AML-193 (cell line): ENCODE measurements at places on chromosomes 2 and 18.

DNA sequence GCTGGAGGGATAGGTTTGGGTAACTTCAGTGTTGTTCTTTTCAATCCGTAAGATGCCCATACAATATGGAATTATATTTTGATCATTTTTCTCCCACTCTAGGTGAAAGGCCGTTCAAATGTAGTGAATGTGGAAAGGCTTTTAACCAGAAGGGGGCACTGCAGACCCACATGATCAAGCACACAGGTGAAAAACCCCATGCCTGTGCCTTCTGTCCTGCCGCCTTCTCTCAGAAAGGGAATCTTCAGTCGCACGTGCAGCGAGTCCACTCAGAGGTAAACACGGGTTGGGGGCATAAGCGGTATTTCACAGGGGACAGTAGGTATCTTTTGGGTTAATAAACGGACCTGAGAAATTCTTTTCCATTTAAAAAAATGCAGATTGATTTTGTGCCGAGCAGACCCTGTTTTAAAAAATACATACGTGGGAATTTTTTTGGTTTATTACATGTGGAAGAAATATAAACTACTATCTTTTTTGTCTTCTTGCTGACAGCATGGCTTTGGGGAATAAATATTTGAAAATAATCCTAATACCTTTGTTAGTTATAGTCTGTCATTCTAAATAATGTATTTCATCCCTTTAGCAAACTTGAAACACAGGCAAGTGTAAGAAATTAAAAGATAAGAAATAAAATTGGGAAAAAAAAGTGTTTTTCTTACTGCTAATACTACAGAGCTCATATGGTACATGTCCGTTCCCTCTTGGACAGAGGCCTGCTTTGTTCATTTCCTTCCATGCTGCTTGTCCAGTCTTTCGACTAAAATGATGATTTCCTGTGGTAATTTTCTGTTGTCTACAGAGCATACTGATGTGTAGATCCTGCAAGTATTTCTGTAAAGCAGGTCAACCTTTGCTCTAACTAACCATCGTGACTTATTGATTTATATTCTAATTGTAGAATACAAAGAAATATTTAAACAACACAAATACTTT is 53.3 kb downstream of the ZNF236 start:
- DNase-seq: peak; percentile 32

DNA sequence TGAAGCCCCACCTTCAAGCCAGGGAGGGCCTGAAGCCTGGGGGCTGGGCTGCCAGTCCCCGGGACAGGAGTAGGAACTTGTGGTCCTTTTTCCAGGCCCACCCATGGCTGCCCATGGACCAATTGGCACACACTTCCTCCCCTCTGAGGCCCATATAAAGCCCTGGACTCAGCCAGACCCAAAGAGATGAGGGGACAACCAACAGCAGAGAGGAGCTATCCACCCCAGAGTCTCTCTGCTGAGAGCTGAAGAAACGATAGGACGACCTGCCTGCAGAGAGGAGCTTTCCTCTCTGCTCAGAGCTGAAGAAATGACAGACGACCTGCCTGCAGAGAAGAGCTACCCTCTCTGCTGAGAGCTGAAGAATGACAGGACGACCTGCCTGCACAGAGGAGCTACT is 43.8 kb upstream of the PEX13 start:
- no peak for DNase-seq

DNA sequence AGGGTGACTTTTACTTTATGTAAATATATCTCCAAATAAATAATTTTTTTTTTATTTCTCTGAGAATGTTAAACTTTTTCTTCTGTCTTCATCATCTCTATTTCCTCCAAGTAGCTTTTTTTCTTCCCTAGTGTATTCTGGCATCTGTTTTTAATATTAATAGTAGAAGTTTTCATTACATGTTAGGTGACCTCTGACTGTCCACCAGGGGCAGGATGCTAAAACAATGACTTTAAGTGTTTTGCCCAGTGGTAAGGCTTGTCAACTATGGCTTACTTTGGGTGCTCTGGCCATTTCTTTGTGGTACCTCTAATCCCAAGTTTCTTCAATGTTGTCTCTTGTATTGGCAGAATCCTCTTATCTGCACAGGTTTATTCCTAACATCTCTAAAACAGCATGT is 127.1 kb downstream of the SRBD1 start:
- DNase-seq: peak; percentile 5

- DNase-seq: no peak
Observed at GRCh38 chr2:108634011-108634410, 85.3 kb upstream of the RANBP2 start.

DNA sequence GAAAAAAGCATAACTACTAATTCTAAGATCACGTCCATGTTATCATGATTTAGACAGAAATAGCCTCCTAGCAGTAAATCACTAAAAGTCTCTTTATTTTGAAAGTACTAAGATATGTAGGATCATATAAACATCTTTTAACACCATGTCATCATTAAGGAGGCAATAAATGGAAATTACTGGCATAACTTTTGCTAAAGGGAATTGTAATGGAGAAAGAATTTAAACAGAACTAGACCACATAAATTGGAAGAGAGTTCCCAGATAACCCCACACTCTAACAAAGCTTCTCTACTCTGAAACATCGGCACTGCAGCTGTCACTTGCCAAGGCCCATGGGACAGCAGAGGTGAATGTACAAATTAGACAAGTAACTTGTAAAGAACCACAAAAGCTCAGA is 29.5 kb downstream of the STK39 start:
- DNase-seq: no peak

- DNase-seq: no peak
Observed at GRCh38 chr2:153575171-153575853, 96.8 kb upstream of the RPRM start.

GRCh38 chr2:56185582-56186046 is 1.8 kb downstream of the CCDC85A start:
- no peak for DNase-seq

- no peak for DNase-seq
Observed at GRCh38 chr18:62788111-62788510, 72.8 kb downstream of the PHLPP1 start.

DNA sequence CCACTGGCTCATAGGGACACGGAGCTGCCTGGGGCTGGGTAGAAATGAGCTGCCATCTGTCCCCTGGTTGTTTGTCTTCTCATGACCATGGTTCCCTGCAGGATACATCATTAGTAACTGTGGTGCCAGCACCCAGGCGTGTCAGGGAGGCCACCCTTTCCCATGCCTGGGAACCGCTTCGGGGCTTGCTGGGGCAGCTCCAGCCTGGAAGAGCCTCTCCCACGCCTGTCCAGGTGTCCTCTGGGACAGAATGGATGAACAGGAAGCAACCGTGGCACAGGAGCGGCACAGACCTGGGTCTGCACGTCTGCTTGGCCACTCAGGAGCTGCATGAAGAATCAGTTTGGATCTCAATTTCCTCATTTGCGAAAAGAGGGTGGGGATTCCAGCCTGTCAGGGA is 34.8 kb downstream of the SDC1 start:
- DNase-seq: no peak

GRCh38 chr2:238132463-238133450 is 5.7 kb upstream of the KLHL30 start:
- DNase-seq: no peak

- no peak for DNase-seq
Observed at GRCh38 chr2:213166109-213166508, 14.7 kb upstream of the IKZF2 start.

DNA sequence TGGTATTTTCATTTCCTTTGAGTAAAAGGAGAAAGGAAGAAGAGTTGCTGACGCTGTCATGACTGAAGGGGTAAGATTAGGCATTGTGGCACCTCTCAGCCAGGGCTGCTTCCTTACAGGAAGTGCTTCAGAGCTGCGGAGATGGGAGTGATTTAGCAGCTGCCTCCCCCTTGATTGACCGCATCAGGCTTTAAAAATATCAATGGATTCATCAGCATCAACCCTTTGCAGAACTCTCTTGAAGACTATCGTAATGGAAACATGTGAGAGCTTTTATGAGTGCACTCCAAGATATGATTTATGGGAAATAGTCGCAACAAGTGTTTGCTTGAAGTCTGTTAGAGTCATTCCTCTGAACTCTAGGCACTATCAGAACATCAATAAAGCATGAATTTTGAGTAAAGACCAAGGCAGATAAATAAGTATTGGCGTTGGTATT is 141.1 kb downstream of the CSRNP3 start:
- no peak for DNase-seq

GRCh38 chr2:106138543-106139237 is 55.4 kb downstream of the UXS1 start:
- DNase-seq: no peak

DNA sequence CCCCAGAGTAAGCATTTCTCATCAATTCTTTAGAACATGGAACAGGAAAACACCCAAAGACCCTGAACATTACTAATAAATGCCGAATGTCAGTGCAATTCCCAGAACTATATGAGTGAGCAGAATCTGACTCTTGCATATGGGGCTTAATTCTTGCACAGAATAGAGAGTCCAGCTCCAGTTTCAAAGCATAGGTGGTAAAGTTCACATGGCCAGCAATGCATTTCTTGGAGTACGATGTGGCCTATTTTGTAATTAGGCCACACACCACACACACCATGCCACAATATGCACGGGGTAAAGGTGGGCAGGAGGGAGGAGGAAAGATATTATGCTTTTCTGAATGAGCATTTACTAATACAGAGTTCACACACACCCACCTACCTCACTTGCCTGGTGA is 56.5 kb downstream of the PLA2R1 start:
- DNase-seq: no peak

DNA sequence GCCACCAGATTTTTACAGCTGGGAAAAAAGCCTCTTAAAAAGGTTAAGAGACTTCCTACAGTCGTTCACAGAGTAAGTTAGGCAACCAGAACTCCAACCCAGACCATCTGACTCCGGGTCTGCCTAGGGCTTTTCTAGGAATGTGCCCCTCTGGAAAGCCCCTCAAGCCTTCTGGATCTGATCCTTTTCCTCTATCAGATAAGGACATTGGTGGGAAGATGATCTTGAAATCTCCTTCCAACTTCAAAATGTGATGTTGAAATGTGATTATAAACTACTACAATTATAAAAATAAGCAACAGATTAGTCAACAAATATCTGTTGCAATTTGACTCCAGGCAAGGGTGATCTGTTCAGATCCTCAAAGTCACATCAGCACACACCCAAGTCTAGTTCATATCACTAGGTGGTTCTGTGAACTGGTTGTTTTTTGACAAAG is 270.4 kb downstream of the ARHGAP15 start:
- no peak for DNase-seq

DNA sequence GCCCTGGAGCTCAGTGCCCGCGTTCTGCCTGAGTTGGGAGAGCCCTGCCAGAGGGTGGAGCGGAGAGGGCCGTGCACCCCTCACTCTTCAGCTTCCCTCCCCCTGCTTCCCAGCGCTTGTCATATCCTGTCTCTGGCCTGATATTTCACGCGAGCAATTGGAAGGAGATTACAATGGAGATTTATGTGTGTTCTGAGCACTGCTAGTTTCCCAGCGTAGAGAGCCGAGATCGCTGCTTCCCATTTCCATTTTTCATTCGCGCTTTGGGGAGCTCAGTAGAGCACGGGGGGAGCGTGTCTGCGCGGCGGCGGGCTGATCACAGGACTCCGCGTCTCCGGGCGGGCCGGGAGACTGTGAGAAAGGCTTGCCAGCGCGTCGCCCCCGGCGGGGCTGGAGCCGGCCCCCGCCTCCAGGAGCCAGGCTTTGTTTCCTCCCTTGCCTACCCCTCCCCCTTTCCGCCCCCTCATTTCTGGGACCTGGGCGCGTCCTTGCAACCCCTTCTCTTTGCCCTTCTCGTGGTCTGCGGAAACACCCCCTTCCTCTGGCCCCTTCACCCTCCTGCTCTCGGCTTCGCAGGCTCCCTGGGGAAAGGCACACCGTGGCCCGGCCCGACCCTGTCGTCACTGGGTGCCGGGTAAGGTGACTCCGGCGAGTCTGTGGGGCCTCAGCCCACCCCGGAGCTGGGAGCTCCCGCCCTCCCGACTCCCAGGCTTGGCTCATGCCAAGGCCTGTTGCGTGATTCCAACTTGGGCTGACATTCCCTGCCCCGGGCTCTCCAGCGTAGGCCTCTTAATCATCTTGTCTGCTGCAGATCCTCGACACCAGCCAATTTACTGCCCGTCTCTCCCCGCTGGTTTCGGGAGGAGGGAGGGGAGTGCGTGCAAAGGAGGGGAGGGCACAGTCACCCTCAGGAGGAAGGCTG is 5.8 kb downstream of the DLX2 start:
- DNase-seq: no peak

- no peak for DNase-seq
Observed at GRCh38 chr2:229426464-229426863, 155.4 kb upstream of the PID1 start.

DNA sequence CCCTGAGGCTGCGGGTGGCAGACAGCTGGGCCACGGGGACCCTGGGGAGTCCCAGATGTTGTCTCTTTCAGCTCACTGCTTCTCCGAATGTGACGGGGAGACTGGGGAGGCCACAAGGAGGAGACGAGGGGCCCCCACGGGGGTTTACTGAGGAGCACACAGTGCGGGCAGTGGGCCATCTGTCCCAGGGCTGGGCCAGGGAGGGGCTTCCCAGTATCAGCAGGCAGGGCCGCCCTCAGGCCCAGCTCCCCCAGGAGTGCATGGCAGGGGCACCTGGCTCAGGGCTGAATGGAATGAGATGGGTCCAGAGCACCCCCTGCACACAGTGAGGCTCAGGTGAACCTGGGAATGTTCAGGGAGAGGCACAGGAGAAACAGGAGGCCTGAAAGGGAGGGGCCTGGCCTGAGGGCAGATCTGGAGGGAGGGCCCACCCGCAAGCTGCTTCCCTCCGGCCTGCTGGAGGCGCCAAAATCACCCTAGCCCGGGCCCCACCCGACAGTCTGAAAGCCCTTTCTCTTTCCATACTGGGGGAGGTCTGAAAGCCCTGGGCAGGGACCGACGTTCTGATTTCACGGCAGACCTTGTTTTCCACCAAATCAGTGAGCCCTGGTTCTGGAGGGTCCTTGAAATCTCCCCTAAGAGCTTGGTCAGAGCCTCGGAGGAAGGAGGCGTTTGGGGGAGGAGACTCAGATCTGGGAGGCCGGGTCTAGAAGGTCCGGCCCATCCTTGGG is 35.5 kb upstream of the PTMA start:
- no peak for DNase-seq

- DNase-seq: peak; percentile 11
Observed at GRCh38 chr2:127179766-127180165, 40.3 kb downstream of the CYP27C1 start.

DNA sequence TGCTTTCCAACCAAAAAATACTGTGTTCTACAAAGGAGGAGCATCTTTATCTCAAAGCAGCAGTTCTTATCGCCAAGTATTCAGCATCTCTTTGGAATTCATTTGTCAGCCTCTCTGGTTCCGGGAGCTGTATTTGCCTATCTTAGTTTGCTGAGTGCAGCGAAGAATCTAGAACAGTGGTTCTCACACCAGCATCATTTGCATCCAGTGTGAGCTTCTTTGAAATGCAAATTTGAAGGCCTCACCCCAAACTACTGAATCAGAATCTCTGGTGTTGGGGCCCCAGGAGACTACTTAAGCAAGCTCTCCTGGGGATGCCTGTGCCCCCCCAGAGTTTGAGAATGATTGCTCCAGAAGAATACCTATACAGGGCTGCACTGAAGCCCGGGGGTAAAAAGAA is 1.5 kb upstream of the PTPN2 start:
- no peak for DNase-seq

GRCh38 chr2:32847734-32848133 is 99.0 kb upstream of the LTBP1 start:
- DNase-seq: no peak

- no peak for DNase-seq
Observed at GRCh38 chr18:6865251-6865650, 135.7 kb downstream of the ARHGAP28 start.

GRCh38 chr2:238528953-238529781 is 102.4 kb downstream of the ASB1 start:
- DNase-seq: no peak
